ENCODE measurements at places on chromosomes 16 and 17.

DNA sequence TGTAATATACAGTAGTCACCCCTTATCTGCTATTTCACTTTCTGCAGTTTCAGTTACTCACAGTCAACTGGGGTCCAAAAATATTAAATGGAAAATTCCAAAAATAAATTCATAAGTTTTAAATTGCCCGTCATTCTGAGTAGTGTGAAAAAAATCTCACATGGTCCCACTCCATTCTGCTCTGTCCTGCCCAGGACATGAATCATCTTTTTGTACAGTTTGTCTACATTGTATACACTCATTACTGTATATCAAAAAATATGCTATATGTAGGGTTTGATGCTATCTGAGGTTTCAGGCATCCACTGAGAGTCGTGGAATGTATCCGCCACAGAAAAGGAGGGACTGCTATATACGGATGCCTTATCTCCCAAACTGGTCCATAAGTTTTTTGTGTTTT lies 16.0 kb upstream of the APPBP2 start:
- DNase-seq: no peak

DNA sequence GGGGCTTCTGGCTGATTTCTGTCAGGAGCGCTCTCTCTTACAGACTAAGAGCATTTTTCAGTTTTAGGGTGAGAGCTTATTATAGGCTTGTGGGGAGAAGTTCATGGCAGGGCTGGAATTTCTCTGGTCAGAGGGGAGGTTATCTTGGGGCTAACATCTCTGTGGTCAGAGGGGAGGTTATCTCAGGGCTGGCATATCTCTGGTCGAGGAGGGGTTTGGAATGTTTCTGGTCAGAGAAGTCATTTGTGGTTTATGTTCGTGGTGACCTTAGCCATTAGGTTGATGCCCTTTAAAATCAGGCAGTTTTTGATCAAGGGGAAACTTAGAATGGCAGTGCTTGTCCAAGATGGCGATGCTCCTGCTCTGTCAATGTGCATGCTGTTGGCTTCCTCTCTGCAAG lies 10.8 kb upstream of the USP31 start:
- DNase-seq: no peak

GRCh38 chr16:57518520-57518919 lies 17.9 kb downstream of the CCDC102A start:
- no peak for DNase-seq

- peak; percentile 55 for DNase-seq
These were observed at the start of gene ZBTB4 for GRCh38 chr17:7479213-7480088. Gene ZBTB4 (minus strand): TSS chr17:7479631. CDS start chr17:7466801, 12,830 bp downstream.

- DNase-seq: no peak
These were observed 549.2 kb upstream of the CDH11 start for GRCh38 chr16:65671071-65671470.

- DNase-seq: no peak
These were observed 67.7 kb downstream of the NDEL1 start for GRCh38 chr17:8503368-8503767.

DNA sequence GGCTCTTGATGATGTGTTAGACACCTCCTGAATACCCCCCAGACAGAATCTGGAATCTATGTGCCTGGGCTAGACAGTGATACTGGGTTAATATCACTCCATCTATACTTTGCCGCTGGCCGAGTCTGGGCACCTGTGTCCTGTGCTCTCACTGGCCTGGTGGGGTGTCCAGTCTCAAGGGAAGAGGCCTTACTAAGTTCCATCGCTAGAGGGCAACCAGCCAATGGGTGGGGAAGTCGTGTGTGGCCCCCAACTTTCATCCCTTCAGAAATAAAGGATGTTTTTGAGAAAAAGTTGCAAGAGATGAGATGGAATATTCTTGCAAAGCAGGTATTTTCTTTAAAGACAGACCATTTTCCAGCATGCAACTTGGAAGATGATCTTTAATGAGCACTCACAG lies 1.6 kb upstream of the GLP2R start:
- DNase-seq: no peak

DNA sequence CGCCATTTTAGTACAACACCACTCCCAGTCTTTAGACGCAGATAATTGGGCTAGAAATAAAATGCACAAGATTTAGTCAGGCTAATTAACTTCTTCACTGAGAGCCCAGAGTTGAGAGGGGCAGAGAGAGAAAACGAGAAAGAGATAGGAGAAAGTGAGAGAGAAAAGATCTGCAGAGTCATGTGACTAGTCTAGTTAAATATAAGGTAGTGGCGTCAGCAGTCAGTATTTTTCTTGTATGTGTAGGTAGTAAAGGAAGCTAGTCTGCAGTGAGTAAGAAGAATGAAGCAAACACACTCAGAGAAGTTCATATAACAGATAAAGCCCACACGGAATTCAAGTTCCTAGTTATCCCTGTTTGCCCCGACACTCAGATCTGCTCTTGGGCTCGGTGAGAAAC lies 392.6 kb upstream of the ERCC4 start:
- no peak for DNase-seq

- DNase-seq: no peak
These were observed 12.8 kb upstream of the RAP1GAP2 start for GRCh38 chr17:2783310-2784030.

- DNase-seq: no peak
These were observed 5.2 kb upstream of the SYNRG start for GRCh38 chr17:37614391-37614790.

GRCh38 chr16:31710134-31710533 lies 163.5 kb upstream of the ZNF267 start:
- no peak for DNase-seq

GRCh38 chr16:50742576-50743200 lies 802 bp downstream of the CYLD start:
- DNase-seq: no peak

DNA sequence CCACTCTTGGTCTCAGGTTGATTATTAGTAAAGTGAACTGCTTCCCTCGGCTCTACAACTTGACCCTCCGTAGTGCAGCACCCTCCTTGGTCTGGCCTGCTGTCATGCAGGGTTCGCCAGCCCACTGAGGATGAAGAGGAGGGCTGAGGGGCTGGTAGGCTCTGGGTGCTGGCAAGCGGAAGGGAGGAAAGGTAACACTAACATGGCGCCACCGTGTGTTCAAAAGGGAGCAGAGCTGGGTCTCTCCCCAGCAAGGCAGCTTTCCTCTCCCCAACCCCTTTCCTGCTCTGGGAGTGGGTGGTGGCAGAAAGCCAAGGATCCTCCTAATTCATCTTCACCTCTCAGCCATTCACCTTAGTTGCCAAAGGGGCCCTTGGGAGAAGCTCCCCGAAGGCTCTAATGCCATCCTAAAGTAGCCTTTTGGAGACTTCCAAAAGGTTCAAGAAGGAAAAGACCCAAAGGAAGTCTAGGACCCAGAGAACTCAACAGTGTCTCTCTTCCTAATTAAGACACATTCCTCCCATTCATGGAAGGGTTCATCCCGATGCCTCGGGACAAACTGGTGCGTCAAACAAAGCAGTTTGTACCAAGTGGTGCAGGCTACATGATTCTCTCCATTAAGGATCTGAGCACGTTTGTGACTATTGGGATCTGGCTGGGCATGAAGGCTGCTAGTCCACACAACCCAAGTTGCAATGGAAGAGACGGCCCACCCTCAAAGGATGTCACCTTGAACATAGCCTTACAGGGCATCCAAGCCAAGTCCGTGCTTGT lies 90.8 kb upstream of the TOB1 start:
- DNase-seq: peak; percentile 44

- no peak for DNase-seq
These were observed 230.4 kb downstream of the C16orf78 start for GRCh38 chr16:49603956-49604355.

- no peak for DNase-seq
These were observed 6.6 kb upstream of the PITPNA start for GRCh38 chr17:1568950-1569810.

DNA sequence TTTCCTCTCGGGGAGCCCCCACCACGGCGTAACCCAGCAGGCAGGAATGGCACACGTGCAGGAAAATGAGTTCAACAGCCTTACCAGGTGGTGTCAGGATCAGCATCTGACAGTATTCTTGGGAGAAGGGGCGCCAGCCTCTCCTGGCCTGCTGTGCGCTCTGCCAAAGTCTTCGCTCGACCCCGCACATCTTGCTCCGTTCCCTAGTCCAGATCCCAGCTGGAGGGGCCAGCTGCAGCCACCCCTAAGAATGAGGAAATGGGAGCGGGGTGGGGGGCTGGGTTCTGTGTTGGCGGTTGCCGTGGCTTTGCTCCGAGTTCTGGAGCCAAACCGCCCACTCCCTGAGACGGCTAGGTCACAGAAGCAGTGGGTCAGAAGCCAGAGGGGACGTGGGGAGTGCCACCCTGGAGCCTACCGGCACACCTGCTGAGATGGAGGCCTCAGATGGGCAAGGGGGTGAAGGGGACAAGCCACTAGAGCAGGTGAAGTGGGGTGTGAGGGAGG lies at the start of gene CHCT1:
TSS of gene CHCT1 (plus strand) at position 328 of the 504 bp plus-strand sequence. CDS start at position 432, 104 bp downstream.
- DNase-seq: no peak

DNA sequence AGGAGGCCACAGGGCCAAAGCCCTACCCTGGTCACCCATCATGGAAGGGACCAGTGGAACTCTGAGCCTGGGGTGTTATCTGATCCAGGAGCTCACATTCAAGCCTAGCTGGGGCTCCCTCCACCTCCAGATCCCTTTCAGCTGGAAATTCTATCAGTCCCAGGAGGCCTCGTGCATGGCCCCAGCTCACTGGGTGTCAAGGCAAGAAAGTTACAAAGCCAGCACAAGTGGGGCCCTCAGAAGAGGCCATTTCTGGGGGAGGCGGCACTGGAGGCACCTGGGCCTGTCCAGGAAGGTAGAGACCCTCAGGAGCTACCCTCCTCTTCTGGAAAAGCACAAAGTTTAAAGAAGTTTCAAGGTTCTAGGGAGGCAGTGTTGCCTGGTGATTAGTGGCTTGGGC lies 4.8 kb downstream of the CA7 start:
- DNase-seq: no peak

GRCh38 chr17:33125552-33125950 lies 133.9 kb downstream of the SPACA3 start:
- DNase-seq: no peak

DNA sequence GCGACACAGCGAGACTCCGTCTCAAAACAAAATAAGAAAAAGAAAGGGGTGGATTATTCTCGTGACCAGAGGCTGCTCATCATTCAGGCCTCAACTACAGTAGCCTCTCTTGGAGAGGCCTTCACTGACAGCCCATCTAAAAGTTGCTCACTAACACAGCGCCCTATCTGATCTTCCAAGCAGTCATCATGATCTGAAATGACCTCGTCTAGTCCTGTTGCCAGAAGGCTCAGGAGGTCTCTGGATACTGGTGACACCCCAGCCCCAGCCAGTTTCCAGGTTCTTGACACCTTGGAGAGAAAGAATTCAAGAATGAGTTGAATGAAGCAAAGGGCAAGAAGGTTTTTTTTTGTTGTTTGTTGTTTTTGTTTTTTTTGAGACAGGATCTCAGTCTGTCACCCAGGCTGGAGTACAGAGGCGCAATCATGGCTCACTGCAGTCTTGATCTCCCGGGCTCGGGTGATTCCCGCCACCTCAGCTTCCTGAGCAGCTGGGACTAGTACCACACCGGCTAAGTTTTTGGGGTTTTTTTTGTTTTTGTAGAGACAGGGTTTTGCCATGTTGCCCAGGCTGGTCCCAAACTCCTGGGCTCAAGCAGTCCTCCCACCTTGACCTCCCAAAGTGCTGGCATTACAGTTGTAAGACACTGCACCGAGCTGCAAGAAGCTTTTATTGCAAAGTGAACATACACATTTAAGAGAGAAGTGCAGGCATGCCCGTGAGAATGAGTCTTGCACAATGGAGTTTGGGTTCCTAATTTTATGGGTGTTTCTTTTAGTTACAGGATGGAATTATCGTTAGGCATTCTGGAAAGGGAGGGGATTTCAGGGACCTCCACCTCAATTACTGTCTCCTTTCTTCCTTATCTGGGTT lies 2.7 kb upstream of the ZC3H7A start:
- no peak for DNase-seq

DNA sequence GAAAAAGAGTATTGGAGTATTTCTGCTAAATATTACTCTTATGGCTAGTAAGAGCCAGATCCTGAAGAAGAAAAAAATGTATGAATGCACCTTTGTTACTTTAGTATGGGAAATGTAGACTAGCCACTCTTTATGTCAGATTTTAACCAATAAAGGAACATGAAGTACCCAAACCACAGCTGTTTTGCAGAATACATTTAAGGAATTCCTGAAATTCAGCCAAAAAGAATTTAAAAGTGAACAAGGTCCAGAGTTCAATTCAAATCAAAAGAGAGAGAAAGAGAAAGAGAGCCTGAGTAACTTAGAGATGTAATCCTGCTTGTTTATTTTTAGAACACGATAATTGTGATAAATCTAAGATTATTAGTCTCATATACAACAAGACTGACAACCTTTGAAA lies 1.2 kb downstream of the KCNJ16 start:
- DNase-seq: no peak

GRCh38 chr16:85249418-85250146 lies 137.3 kb upstream of the CIBAR2 start:
- DNase-seq: no peak

DNA sequence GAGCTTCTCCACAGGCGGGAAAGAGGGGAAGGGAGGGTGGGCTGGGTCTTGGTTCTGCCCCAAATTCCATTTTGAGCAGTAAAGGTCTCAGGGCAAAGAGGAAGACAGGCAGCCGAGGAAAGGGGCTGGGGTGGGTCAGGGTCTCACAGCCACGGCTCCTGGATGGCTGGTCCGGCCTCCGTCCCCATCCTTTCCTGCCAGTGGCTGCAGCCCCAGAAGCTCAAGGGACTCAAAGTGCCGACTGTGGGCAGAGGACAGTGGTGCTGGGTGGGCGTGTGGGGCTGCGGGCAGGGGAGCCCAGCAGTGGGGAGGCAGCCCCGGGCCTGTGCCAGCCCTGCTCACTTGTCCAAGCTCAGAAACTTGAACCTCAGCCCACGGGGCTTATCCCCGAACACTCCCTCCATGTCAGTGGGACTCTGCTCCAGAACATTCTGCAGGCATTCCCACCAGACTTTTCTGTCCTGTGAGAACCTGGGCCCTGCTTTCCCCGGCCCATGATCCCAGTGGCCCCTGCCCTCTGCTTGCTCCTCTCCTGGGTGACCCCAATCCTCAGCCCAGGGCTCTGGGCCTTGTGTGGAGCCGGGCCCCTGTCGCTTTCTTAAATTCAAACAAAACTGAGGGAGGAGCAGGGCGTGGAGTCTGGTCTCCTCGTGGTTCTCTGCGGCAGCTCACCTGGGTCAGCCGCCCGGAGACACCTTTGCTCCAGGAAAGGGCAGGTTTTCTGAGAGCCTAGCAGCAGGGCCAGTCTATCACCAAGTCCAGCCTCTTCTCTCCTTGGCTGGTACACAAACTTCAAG lies 117.8 kb upstream of the METRNL start:
- no peak for DNase-seq

DNA sequence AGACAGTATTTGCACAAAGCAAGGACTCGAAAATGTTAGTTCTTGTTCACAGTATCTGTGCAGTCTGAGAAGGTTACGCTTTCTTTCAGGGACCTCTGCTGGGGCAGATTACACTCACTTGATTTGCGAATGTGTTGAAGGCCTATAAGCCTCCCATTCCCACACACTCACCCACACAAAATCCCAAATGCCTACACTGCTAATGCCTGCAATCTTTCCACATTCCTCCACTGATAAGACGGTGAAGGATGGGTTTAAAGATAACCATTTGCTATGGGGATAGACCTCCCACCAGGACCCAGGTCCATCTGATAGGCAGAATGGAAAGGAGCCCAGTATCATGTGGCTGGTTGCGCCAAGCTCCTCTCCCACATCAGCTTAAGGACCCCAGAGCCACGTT lies 394.9 kb upstream of the SALL1 start:
- DNase-seq: no peak
